ENCODE measurements at places on chromosomes 7 and 10.

GRCh38 chr10:109343293-109343692, 580.0 kb downstream of the XPNPEP1 start:
- no peak for DNase-seq

- no peak for DNase-seq
Observed at GRCh38 chr10:58741673-58742072, 229.0 kb downstream of the BICC1 start.

- no peak for DNase-seq
Observed at GRCh38 chr10:21954132-21954531, 49.4 kb downstream of the DNAJC1 start.

DNA sequence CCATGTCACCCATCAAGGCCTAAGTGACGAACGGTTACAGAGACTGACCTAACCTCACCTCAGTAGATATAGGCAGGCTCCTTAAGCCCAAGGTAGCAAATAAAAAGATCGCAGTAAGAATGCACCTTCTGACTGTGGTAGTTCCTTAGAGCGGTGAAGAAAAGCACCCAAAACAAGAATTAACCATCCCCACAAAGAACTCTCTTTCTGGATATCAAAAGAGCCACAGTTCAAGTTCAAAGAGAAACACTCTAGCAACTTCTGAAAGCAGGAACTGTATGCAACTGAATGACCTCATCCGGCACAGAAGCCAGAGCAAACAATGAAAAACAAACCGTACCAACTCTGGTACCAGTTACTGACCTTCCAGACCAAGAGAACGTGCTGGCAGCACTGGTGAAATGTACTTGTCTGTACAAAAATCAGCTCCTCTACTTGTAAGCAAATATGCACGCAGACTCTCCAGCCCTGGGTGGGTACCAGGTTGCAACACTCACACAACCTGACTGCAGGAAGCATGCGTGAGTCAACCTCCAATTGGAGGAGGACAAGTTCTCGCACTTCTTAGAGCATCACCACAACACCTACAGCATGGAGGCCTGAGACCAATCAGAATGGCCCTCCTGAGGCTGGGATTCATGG, 202.7 kb downstream of the FAM107B start:
- no peak for DNase-seq

DNA sequence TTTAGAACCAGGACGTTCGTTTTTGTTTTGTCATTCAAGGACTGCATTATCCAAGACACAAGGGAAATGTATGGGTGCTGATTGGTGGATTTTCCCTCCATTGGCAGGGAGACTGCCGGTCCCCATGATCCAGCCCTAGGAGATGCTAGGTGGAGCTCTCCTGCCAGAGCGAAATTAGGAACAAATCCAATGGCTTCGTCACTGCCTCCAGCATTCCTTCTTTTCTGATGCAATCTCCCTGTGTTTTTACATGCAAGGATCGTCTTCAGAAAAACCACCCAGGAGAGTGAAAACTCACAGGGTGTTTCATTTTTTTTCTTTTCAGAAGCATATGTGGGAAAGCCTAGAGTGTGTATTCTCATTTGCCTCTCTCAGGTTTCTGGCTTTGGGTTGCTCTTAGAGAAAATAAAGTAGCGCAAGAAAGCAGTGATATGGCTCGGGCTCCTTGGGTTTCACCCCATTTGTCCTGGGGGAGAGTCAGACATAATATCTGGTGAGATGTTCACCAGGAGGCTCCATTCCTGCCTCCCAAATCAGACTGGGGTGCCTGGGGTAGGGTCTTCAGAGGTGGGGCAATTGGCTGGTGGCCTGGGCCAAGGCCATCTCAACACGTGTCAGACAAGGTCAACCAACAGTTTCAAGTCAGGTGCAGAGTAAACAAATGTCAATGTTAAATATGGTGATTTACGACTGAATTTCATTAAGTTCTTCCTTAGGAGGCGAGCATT, 450.9 kb upstream of the MKI67 start:
- DNase-seq = no peak

DNA sequence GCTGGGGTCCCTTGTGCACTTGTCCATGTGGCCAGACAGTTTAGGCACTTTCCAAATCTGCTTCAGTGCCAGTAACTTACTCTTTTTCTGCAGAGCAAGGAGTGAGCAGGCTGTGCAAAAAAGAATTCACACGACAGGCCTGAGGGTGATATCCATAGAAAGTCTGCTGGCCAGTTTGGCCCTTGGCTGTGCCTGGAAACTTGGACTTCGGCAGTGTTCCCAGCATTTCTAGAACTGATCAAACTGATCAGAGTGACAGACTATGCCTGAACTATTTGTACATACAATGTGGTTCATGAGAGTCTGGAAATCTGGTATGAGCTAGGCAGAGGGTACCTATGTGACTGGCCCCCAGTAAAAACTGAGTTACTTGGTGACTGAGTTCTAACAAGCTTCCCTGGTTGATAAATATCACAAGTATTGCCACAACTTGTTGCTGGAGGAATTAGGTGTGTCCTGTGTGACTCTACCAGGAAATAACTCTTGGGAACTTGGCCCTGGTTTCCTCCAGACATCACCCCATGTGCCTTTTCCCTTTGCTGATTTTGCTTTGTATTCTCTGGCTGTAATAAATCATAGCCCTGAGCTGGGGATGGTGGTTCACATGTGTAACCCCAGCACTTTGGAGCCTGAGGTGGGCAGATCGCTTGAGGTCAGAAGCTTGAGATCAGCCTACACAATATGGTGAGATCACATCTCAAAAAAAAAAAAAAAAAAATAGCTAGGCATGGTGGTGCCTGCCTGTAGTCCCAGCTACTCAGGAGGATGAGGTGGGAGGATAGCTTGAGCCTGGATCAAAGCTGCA, 3.3 kb upstream of the DENND10 start:
- no peak for DNase-seq

GRCh38 chr7:7274782-7275181, 92.4 kb downstream of the C1GALT1 start:
- DNase-seq = no peak

DNA sequence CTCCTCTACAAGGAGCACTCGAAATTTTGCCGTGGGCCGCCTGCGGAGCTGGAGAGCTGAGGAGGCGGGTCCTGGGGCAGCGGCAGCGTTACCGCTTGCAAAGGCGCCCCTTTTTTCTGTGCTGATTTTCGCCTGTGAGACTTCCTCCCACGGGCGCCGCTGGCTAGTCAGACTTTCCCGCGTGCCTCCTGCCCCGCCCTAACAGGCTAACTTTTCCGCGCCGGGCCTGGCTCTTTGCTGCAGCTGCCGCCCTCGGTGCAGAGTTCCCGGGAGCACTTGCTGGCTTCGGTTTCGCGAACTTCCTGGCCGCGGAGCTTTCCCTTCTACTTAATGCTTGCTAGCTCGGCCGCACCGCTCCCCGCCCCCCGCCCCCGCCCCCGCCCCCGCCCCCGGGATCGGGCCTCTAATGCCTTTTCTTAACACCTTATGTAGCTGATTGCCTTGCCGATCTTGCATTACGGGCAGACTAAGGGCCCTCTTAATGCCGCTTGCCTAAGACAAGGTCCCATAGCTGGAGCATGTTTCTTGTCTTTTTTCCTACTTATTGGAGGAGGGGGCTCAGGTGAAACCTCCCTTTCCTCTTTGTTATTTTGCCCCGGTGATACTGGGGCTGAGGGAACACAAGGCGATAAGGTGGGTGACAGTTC, 37.9 kb upstream of the RASGEF1A start:
- peak; percentile 77 for DNase-seq

DNA sequence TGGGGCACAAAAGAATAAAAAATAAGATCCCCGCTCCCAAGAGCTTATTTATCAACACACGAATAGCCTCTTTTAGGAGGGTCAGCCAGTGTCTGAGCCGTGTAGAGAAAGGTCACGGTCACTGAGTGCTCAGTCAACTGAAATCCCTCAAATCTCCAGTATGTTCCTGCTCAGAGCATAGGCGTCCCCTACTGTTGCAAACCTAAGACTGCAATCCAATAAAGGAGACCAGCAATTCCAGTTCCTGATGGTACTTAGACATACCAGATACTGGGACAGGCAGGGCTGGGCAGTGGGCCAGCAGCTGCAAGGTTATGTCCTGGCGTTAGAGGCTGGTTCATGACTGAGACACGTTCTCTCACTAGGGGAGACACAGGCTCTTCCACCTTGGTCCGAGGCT, 93.6 kb downstream of the CACNB2 start:
- DNase-seq = peak; percentile 51

DNA sequence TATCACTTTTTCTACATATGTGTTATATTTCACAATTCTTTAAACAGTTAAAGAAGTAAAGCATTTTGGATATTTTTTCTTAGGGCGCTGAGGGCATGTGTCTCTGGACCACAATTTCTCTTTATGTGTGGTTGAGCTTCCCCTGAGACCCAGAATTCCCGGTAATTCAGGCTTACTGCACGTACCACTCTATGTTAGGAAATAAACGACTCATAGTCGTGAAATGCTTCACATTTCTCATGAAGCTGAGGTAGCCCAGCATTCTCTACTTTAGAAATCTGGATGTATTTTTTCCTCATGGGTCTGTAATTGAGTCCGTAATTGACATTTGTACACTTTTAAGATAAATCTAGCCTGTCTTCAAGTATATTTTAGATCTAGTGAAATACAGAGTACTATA, 170.6 kb downstream of the FZD1 start:
- no peak for DNase-seq

DNA sequence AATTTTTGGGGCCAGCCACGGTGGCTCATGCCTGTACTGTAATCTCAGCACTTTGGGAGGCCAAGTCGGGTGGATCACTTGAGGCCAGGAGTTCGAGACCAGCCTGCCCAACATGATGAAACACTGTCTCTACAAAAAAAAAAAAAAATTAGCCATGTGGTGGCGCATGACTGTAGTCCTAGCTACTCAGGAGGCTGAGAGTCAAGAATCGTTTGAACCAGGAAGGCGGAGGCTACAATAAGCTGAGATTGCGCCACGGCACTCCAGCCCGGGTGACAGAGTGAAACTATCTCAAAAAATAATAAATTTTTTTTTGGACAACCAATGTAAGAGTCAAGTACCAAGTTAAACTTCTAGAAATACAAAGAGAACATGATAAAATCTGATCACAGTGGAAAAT, 164.6 kb downstream of the AVL9 start:
- no peak for DNase-seq

DNA sequence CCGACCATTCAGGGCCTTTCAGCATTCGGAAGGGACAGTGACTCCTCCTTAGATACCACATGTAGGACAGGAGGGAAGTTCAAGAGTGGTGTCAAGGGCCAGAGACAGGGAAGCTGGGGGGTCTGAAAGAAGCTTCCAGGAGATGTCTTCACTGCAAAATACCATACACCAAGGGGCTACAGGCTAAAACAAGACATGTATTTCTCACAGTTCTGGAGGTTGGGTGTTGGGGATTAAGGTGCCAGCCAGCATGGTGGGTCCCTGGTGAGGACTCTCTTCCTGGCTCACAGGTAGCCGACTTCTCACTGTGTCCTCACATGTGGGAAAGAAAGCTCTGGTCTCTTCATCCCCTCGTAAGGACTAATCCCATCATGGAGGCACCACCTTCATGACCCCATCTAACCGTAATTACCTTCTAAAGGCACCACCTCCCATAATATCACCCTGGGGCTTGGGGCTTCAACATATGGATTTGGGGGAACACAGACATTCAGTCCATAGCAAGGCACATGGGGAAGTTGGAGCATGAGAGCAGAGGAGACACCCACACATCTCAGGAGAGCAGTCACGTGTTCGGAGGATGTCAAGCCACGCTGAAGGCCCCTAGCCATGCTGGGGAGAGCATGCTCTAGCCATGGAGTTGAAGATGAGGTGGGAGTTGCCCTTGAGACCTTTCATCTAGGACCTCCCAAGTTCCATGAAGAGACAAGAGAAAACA, 73.9 kb upstream of the GDF10 start:
- DNase-seq = no peak

- DNase-seq = peak; percentile 69
Observed at GRCh38 chr7:151276666-151277590, 28.4 kb upstream of the SMARCD3 start.

DNA sequence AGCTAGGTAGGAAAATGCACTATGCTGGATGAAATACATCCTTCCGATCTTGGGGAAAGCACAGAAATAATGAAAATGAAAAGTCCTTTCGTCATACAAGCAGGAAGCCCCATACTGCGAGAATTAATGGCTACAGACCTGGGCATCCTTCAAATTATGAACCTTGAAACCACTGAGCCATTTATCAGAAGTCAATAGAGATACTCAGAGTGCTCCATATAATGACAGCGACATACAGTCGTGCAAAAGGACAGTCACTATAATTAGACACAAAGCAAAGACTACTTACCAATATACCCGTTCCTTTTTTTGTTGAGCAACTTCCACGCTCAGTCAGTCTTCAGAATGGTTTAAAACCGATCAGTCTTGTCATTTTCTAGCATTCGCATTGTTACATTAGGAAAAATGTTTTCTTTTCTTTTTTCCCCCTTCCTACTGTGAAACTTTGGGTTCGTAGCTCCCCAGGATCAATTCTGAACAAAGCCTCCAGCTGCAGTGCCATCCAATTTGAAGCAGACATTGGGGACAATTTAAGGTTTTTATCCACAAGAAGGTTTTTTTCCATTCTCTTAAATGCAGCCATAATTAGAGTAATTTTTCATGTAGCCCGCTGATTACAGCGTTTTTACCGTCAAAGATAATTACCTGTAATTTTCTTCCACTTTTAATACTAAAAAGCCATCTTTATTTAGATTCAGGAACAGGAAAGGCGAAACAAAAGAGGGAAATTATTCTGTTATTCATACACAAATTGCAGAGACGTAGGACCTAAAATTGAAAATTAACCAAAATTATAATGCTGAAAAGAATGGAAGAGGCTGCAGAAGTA, 6.4 kb downstream of the DLX6 start:
- no peak for DNase-seq

GRCh38 chr7:82109288-82109687, 334.3 kb downstream of the CACNA2D1 start:
- no peak for DNase-seq

GRCh38 chr7:24834128-24834798, 77.0 kb upstream of the GSDME start:
- no peak for DNase-seq

DNA sequence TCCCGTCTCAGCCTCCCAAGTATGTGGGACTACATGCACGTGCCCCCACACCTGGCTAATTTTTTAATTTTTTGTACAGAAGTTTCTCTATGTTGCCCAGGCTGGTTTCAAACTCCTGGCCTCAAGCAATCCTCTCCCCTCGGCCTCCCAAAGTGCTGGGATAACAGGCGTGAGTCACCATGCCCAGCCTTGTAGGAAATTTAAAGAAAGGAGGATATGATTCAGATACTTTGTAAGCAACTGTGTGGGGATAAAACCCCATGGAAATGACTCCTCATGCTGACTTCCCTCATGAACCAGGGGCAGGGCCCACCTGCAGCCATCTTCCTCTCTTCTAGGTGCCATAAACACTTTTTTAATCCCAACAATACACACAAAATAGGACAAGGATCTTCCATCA, 50.2 kb downstream of the APBB1IP start:
- DNase-seq = no peak

Data from NCI-H82 (cell line).